ENCODE measurements at places on chromosomes 2 and 18. TPM values are rescaled to one million over a fixed set of nuclear protein-coding genes. Genes with fewer than 3 reads are reported as not detected.

Gene MRPL30
- polyA plus RNA-seq: 45.5 TPM

Gene B3GNT7
- polyA plus RNA-seq: 4.2 TPM

- no peak for DNase-seq
These were observed 969.1 kb upstream of the CDH2 start for GRCh38 chr18:29146068-29146467.

- no peak for DNase-seq
These were observed 16.6 kb upstream of the STK17B start for GRCh38 chr2:196187898-196188458.

GRCh38 chr2:83162421-83162820 lies 1296.7 kb downstream of the SUCLG1 start:
- DNase-seq: no peak
